Stimulated activated CD8-positive, alpha-beta memory T cell treated with anti-CD3 and anti-CD28 coated beads, Interleukin-15, amount 100 ng/mL, for 4 hours (primary cell): ENCODE measurements at places on chromosomes 7 and 10.
A peak's percentile ranks its signal among the peaks of the same experiment; 100 is the strongest.

DNA sequence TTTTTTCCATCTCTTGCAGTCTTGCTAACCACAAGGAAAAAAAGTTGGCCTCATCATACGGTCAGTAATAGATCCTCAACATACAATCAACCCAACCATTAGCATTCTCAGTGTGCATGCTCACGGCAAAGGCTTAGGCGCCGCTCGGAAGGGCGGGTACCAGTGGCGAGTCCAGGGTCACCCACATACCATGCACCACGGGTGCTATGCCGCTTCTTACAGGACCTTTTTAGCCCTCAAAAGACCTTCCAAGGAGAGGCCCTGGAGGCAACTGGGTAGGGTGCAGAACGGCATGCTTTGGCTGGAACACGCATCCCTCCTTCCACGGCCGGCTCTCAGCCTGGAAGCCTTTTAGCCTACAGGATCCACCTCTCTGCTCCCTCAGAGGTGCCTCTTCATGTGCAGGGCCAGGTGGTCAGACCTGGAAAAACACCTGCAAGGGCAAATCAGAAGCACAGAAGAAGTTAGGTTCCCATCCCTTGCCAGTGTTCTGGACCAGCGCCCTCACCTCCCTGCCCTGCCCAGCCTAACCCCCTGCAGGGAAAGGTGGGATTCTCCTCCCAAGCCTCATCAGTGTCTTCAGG is 5.8 kb downstream of the KLF6 start:
- no peak for DNase-seq

- DNase-seq: no peak
Observed at GRCh38 chr10:4006051-4006450, 221.0 kb upstream of the KLF6 start.

DNA sequence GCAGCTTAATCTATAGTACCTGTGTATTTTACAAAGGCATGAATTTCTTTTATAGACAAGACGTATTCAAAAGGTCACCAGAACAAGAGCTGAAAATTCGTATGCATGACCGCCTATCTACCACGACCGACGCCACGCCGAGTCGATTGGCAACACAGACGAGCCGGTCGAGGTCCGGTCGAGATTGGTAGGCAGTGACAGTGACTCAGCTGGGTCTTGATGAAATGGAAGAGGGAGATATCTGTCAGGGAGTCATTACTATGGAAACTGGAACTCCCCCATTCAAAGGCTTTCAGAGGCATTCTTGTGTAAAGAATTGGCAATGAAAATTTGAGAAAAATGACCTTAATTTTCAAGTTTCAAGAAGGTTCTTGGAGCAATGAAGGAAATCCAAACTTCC is 2.1 kb downstream of the ATP5MK start:
- no peak for DNase-seq

GRCh38 chr7:87797395-87797794 is 78.8 kb downstream of the SLC25A40 start:
- no peak for DNase-seq

DNA sequence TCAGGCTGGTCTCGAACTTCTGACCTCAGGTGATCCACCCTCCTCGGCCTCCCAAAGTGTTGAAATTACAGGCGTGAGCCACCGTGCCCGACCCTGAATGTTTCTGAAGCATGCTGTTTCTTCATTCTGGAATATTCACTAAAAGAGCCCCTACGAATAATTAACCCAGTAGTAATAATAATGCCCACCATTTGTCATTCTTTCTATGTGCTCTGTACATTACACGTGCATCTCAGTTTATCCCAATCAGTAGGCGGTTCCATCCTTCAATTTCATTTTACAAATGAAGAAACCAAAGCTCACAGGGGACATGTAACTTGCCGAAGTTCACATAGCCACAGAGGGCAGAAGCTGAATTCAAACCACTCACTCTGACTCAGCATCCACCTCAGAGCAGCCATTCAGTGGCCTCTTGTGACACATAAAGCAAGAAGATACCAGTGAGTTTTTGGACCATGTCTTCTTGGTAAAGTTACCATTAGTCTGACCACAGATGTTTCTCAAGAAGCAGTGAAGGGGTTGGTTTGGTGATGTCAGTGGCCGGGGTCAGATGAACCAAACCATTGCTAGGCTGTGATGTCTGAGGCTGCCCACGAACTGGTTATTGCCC is 71.9 kb upstream of the DUSP5 start:
- peak; percentile 36 for DNase-seq

DNA sequence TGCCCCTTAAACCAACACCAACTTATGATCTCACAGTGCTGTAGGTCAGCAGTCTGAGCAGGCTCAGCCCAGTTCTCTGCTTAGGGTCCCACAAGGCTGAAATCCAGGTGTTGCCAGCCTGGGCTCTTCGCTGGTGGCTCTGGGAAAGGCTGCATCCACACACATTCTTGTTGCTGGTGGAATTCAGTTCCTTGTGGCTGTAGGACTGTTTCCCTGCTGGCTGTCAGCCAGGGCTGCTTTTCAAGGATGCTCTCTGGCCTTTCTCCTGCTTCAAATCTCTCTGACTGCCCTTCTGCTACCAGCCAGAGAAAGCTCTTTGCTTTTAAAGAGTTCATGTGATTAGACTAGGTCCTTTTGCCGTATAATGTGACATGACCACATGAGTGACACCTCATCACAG is 15.3 kb downstream of the POLL start:
- DNase-seq: no peak

- no peak for DNase-seq
Observed at GRCh38 chr7:98826811-98827231, 43.0 kb downstream of the TMEM130 start.

GRCh38 chr10:110209926-110210673 is 2.7 kb downstream of the MXI1 start:
- no peak for DNase-seq

GRCh38 chr7:97973206-97973658 is 16.8 kb downstream of the OCM2 start:
- DNase-seq: no peak

DNA sequence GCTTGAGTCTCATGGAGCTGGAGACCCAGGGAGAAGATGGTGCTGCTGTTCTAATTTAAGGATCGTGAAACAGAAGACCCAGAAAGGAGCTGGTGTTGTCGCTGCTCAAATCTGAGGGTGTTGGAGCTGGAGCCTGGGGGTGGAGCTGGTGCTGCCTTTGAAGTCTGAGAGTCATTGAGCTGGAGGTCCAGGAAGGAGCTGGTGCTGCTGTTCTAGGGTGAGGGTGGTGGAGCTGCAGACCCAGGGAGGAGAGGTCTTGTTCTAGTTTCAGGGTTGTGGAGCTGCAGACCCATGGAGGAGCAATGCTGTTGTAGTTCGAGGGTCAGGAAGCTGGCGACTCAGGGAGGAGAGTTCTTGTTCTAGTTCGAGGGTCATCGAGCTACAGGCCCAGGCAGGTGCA is 84.1 kb upstream of the ZNF479 start:
- DNase-seq: no peak

DNA sequence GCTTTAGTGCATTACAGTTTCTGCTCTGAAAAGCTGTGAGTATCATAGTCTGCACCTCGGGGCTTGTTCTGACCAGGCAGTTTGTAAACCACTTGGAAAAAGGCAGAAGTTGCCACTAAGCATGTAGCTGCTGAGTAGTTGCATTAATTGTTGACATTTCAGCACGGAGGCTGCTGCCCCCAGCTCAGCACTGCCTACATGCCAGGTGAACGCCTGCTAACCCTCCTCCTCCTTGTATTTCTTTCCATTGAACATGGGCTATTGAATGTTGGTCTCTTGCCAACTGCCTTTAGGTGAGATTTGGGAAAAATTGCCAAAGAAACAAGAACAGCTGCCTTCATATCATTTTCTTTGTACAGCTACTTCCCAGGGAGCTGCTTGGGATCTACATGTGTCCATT is 164.2 kb downstream of the RAPGEF5 start:
- no peak for DNase-seq

- DNase-seq: no peak
Observed at GRCh38 chr10:82738592-82738991, 863.6 kb downstream of the NRG3 start.

DNA sequence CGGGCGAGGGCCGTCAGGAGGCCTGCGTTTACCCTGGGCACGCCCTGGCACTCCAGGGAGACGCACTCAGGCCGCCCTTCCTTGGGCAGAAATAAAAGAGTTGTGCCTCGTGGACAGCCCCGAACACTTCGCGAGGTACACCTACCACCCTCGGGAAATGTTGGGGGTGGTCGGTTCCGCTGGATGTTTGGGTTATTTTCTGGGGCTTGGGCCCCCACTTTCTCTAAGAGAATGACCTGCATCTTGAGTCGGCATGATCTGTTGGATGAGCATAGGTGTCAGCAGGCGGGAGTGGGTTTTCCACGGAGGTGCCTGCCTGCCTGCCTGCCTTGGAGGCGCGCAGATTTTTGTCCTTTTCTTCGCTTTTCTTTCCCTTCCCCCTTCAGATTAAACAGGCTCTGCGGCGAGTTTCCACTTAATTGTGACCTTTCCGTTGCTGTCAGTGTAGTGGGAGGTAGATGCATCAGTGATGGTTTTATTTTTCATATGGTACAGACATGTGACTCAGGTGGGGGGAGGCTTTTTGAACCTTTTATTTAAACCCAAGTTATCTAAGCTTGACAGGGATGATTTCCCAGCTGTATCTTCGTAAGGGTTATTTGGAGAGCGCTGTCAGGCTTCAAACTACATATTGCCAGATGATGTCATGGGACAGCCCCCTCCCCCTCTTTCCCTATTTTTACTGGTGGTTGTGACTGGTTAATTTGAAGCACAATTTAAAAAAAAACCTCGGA is 661 bp downstream of the HECTD2 start:
- DNase-seq: no peak

GRCh38 chr10:104735757-104736391 is 94.8 kb downstream of the SORCS3 start:
- DNase-seq: no peak

DNA sequence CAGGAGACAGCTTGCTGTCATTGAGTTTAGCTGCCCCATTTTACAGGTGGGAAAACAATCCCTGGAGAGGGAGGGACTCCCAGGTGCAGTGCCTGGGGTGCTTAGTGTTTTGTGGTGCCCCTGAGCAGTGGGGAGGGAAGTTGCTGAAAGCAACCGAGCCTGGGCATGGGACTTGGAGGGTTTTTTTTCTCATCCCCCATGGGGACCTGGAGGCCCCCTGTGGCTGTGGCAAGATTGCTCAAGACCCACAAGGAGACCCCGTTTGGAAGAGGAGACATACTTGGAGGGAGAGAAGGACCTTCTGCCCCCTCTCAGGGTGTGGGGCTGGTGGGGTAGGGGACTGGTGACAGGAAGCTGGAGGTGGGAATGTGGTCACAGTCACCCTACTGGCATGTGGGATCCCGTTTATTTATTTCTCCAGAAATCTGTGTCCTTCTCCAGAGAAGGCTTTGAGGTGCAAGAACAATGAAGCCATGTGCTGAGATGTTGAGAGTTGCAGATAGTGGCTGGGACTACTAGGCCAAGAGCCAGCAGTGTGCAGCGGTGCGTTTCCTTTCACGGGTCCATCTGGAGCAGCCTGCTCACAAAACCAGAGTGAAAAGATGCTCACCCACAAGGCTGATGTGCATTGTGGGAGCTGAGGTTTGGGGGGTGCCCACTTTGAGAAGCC is 21.5 kb downstream of the ZMIZ1 start:
- no peak for DNase-seq

DNA sequence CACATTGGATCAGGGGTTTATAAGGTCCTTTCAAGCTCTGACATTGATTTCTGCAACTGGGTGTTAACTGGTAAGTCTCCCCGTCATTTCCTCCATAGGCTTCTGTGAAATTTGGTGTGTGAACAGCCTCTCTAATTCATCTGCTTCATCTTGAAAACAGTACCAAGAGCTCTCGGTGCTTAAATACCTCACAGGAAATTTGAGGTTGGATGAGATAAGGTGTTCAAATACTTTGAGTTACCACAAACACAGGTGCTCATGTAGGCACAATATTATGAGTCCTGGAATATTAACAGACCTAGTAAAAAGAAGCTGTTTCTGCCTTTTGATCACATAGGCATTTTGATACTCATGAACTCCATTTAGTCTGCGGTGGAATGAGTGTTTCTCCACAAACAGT is 85.2 kb downstream of the RTKN2 start:
- no peak for DNase-seq

- DNase-seq: no peak
Observed at GRCh38 chr10:71112138-71112785, 100.1 kb upstream of the UNC5B start.

DNA sequence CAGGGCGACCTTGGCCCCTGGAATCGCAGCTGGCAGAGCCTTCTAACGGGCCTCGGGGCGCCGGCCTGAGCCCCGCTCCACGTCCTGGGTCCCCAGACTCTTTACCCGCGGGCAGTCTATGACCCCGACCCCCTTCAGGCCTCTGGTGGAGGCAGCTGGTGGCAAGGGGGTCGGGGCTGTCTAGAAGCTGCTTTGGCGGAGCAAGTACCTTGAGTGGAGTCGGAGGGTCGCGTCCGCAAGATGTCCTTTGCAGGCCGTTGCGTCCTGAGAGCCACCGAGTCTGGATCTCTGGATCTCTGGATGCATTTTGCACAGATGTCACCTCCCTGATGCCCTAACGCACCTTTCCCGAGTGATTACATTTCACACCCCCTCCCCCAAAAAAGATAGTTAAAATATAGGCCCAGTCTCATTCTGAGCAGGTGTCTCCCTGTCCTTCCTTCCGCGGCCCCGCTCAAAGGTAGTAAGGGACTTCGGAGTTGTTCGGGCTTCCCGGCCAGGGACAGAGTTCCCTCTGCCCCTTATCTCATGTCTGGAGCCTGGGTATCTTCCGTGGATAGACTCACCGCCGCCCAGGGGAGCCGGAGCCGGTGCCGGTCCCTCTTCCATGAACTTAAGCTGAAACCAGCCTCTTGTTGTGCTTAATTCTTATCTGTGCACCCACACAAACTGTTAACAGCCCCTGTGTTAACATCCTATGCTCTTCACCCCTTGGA is 457 bp downstream of the ACADSB start:
- DNase-seq: no peak

- no peak for DNase-seq
Observed at GRCh38 chr10:6957851-6958250, 377.8 kb upstream of the PRKCQ start.

- no peak for DNase-seq
Observed at GRCh38 chr7:150801946-150802771, 1.6 kb downstream of the TMEM176A start.

GRCh38 chr10:91891125-91892001 is 17.9 kb downstream of the FGFBP3 start:
- DNase-seq: no peak

DNA sequence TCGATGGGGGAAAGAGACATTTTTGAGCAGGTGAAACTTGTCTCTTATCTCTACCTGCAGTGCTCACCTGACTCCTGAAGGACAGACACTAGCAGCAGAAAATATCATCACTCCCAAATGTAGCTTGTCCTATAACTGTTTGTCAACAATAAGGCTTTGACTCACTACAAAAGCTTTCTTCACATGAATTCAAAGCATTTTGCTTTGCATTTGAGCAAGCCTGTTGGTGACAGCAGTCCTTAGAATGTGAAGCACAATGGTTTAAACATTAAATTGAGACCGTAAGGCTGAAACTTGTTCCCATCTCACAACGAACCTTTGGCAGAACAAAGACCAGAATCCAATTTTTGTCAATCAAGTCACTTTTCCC is 30.6 kb upstream of the ZNRF2 start:
- DNase-seq: no peak

DNA sequence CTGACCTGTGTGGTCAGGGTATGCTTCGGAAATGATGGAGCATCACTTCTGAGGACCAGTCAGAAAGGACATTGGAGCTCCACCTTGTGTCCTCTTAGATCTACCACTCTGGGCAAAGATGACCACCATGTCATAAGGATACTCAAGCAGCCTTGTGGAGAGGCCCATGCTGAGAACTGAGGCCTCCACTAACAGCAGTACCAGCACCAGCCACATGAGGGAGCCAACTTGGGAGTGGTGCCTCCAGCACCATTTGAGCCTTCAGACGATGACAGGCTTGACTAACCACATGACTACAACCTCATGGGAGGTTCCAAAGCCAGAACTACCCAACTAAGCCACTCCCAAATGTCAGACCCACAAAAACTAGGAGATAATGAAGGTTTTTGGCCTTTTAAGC is 116.0 kb downstream of the NPTX2 start:
- no peak for DNase-seq
